ENCODE measurements at places on chromosomes 2 and 18. TPM values are rescaled to one million over a fixed set of nuclear protein-coding genes. Genes with fewer than 3 reads are reported as not detected.

- no peak for DNase-seq
These were observed 7.4 kb downstream of the CNNM4 start for GRCh38 chr2:96768083-96768561.

DNA sequence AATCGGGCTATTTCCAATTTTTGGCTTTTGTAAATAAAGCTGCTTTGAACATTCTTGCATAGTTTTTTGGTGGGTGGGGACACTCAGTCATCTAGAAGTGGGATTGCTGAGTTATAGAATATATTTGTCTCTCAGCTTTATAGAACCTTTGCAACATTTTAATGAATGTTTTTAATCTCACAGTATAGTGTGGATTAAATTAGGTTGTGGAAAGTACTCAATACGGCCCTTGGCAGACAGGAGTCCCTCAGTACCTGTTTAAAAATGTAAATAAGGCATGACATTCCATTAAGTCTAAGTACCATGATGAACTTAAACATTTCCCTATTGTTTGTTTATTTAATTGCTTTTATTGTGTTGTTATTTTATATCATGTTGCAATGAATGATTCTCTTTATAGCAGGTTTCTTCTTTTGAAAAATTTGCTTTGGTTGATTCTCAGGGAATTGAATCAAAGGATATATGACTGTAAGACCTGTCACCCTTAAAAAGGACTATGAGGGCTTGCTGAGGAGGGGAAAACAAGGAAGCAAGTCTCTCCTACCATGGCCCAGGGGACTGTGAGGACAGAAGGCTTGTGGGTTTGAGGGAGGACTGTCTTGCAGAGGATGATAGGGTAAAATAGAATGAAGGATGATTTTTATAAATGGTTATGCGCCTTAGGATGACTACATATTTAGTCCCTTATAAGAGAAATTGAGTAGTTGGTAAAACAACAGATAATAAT lies 165.1 kb downstream of the RPIA start:
- DNase-seq, result no peak

DNA sequence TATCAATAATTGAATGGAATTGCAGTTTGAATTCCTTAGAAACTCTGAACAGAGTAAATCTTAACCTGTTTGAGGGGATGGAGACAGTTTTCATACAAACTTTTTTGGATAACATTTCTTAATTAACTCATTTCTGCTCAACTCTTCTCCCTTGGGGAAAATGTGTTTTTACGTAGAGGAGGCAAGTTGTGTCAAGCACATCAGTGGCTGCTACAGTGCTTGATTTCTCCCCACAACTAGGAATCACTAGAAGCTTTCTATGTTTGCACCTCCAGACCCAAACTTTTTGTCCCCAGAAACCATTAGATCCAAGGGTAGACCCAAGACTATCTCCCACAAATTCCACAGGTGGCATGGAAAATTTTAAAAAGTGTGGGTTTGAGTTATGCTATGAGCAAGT lies 658.9 kb upstream of the FSHR start:
- DNase-seq, result no peak

- DNase-seq, result no peak
These were observed 66.8 kb downstream of the LINC00305 start for GRCh38 chr18:64082054-64082453.

GRCh38 chr2:6930923-6931647 lies 13.9 kb downstream of the RNF144A start:
- no peak for DNase-seq

DNA sequence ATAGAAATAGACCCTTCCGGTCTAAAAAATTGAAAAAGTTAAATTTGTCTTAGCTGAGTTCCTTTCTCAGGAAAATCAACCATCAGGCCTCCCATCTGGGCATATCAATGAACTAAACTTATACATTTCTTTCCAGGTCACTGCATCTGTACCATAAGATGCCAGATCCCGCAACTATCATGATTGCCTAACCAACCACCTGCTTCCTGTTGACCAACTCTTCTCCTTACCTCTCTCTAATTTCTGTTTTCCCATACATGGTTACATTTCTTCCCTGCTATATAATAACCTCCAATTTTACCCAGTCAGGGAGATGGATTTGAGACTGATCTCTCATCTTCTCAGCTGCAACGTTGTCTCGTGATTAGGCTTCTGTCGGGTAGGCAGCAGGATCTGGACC lies 228.7 kb downstream of the FSIP2 start:
- no peak for DNase-seq

DNA sequence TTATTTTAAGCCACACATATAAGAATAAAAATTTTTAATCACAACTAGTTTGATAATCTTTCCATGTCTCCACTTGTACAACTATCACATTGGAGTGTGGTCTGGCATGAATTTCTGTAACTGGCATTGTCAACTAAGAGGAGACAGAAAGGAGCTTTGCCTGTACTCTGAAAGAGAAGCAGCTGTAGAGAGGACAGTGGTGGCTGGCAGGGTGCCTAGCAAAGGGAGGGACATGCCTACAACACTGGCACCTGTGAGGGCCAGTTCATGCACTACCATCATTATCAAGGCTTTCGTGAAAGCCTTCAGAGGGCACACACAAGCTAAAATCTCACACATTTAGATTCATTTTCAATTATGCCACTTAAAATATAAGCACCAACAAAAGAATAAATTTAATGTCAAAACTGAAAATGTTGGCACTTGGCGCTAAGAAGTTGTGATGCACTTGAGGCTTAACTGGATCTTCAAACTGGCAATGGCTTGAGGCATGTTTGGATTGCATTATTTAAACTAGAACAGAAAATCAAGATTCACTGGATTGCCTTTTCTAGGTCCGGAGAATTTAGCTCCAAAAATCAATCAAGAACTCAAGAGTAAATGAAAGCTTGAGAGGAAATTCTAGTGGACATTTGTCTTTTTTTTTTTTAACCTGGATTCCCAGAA lies 238.6 kb downstream of the ZNF385B start:
- DNase-seq, result no peak

GRCh38 chr2:205405194-205405593 lies 277.1 kb upstream of the NRP2 start:
- DNase-seq, result peak; percentile 54

GRCh38 chr2:8445580-8445979 lies 236.3 kb upstream of the ID2 start:
- no peak for DNase-seq

DNA sequence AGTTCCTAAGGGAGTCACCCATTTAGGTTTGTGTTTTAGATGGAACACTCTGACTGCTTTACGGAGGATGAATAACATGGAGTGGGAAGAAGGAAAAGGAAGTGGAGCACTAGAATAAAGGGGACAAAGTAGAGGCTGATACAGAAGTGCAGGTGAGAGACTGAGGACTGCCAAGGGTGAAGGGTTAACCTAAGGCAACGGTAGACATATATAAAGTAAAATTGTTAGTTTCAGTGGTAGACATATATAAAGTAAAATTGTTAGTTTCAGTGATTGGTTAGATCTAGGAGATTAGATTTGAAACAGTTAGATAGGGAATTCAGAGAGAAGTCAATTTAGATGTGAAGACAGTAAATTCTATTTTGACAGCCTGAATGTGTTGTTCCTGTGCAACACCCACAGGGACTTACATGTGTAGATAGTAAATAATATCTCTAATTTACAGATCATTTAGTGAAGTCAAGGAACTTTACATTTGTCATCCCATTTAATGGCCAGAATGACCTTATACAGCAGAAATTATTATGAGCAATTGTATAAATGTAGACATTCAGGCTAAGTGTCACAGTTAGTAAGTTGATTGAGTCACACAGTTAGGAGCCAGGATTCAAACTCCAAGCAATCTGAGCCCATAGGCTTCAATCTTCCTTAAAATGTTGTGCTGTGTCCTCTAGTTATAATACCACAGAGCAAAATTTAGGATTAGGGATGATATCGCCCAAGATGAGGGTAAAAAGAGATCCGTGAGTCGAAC lies 270.8 kb upstream of the UBE2E3 start:
- DNase-seq, result no peak

DNA sequence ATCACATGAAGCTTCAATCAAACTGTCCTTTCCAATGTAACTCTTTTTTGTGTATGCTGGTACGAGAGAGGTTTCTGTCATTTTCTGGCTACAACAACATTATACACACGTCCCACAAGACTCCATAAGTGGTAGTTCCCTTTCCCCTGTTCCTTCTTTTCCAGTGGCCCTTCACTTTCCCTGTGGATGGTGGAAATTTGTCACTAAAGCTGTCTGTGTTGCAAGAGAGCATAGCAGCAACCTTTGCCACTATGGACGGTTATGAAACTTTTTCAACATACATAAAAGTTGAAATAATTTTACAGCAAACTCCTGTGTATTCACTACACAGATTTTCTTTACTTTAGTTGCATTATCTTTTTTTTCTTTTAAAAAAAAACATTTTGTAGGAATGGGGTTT lies 18.7 kb downstream of the DBI start:
- DNase-seq, result no peak

GRCh38 chr2:172680436-172681068 lies 55.1 kb upstream of the RAPGEF4 start:
- DNase-seq, result no peak

DNA sequence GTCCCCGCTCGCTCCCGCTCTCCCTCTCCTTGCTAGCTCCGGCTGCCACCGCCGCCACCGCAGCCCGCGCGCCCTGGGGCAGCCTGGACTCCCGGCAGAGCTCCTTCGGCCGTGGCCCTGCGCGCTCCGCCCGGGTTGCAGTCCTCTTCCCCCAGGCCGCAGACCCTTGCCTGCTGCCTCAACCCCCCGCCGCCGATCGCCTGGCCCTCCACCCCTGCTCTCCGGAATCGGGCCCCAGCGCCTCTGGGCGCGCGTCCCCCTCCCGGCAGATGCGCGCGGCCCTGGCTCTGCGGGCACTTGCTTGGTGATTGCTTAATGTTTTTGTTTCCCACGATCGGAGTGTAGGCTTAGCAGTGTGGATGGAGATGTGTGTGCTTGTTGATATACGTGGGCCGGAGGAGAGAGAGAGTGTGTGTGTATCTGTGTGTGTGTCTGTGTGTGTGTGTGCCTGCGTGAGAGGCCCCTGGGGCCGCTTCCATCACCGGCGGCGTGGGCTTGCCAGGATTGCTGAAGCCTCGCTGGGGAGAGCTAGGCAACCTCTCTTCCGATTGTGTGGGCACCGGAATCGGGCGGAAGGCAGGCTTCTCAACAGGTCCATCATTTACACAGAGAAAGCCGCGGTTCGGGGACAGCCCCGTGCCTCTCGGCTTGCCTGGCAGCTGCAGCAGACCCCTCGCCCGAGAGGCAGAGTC lies 877 bp downstream of the INHBB start:
- no peak for DNase-seq

GRCh38 chr18:78123144-78123909 lies 856.3 kb upstream of the SALL3 start:
- no peak for DNase-seq

DNA sequence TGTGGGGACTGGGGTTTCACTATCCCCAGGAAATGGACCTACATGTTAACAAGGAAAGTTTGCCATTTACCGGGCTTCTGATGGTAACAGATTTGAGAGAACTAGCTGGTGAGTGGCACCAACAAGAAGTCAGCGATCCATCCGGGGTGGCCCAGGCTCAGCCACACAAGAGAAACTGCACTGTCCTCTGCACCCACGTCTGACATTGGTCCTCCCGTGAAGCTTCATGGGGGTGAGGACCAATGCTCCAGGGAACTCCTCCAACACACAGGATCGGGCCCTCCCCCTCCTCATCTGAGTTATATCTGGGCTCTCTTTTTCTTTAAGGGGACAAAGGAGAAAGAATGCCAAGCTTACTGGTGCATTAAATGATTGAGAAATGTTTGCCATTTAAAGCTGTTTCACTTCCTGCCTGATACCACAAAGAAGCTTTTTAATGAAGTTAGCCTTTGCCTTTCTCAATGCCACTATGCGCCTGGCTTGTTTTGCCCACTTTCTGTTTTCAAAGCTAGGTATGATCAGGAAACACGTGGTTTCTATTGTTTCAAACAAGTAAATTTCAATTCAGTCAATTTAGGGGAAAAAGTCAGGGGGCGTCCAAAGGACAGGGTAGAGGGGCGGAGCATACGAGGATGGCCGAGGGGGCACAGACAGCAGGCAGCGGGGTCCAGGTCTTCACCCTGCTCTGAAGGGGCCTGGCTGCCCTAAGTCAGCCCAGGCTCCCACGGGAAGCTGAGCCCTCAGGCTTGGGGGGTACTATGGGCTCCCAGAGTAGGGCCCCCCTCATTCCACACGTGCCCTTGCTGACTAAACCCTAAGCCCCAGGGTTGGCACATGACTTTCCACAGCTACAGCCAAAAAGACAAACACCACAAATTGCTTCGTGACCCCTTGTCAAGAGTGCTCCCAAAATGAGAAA lies 204.0 kb upstream of the ID2 start:
- no peak for DNase-seq

Gene POTEI
- total RNA-seq, result not detected

Gene ZNF385B
- total RNA-seq, result not detected

Gene EGR4
- total RNA-seq, result not detected

Gene PSMA8
- not detected for total RNA-seq

Gene C2orf66
- total RNA-seq, result 0.05 TPM

Gene SLC11A1
- not detected for total RNA-seq

Gene LYG2
- total RNA-seq, result not detected

Gene SLC4A3
- 4.0 TPM for total RNA-seq

Gene NCKAP5
- 1.2 TPM for total RNA-seq
